ENCODE measurements at places on chromosomes 1 and 21.
A peak's percentile ranks its signal among the peaks of the same experiment; 100 is the strongest.

DNA sequence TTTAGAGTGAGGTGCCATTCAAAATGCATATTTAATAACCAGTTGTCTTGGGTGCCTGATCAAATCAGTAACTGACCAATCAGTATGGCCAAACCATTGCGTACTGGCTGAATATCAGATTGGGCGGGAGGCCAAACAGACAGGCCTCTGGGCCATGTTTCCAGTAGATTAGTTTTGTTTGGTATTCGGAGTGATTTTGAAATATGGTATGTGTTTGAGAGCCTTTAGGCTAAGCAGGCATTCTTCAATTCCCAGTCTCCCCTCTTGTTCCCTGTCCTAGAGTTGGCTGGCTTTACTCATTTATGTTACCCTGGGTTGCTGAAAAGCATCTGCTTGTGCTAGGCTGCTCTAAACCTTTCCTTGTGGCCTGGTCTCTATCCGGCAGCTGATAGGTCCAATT is 80.1 kb downstream of the BACH1 start:
- no peak for DNase-seq

DNA sequence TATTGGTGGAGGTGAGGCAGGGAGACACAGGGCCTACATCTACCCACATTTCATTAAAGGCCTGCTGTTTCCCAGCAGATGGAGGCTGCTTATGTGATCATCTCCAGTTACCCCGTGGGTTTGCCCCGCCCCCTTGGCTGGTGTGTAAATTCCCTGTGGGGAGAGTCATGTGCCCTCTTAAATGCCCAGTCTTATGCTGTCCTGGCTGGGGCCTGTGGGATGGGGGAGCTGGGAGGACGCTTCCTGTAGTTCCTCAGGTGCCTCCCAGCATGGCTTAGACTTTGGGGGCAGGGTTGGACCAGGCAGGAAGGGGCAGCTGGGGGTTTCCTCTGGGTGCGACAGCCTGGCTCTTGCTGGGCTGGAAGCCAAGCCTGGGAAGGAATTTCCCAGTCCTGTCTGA is 15.5 kb upstream of the CITED4 start:
- peak; percentile 16 for DNase-seq

DNA sequence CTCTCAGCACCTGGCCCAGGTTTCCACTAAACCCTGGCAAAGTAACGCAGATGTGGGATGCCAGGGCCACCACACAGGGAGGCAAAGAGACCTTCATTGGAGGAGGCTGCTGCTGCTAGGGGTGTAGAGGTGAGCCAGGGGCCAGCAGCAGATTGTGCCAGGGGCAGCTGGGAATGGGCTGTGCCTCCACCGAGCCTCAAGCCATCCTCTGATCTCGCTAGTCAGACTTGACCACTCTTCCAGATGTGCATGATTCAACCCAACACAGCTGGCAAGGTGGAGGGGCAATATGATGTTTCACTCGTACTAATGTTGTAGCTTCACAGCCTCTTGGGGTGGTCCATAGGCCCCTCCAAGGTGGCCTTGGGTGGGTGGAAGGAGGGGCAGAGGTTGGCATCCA is 73.0 kb upstream of the MRPS6 start:
- no peak for DNase-seq

DNA sequence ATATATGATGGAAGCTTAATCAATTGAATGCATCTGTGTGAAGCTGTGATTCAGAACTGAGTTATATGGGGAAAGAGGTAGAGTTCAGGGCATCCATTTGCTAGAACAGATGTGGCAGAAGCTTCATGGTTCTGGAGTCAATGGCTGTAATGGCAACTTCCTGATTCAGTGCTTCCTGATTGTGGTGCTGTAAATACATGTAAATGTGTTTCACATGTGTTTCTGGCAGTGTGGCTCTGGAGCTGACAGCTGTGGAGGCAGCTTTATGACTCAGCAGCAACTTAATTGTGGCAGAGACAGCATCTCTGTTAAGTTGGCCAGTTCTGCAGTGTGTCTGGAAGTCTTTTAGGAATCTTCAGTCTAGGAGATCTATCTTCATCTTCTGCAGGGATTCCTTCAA is 226.6 kb upstream of the ZRANB2 start:
- DNase-seq: no peak

GRCh38 chr1:20071416-20071815 is 1.4 kb downstream of the PLA2G5 start:
- DNase-seq: no peak

DNA sequence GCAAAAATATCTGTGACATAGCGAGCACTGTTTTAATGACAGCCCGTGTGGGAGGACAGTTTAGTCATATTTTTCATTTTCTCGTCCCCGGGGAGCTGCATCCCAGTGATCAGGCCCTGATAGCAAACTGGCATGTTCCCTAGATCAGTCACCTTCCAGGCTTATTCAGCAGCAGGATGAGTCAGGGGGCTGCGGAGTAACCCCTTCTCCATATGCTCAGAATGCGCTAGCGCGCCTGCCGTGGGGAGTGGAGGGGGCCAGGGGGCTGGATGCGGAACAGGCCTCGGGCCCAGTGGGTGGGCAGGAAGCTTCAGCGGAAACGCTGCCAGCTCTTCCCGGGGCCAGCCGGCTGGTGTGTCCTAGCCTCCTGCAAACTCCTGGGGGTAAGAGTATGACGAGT is 94.0 kb downstream of the KCND3 start:
- no peak for DNase-seq

DNA sequence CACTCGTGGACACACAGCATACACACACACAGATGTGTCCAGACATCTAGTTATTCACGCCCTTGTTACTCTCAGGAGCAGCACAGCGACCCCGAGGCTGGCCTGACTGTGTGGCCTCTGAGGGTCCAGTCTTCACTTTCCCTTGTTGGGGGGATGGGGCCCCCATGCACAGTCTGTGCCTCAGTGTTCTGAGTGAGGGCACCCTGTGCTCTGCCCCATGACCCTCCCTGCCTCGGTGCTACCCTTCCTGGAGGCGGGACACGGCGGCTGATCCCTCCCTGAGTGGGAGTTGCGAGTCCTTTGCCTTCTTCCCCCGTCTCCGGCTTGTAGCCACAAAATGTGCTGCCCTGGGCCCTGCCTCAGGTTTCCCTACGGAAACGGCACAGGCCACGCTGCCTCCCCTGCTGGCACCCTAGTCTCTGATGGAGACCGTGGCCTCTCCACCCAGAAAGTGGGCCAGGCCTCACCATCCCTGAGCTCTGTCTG is 8.6 kb downstream of the CSTB start:
- DNase-seq: no peak

DNA sequence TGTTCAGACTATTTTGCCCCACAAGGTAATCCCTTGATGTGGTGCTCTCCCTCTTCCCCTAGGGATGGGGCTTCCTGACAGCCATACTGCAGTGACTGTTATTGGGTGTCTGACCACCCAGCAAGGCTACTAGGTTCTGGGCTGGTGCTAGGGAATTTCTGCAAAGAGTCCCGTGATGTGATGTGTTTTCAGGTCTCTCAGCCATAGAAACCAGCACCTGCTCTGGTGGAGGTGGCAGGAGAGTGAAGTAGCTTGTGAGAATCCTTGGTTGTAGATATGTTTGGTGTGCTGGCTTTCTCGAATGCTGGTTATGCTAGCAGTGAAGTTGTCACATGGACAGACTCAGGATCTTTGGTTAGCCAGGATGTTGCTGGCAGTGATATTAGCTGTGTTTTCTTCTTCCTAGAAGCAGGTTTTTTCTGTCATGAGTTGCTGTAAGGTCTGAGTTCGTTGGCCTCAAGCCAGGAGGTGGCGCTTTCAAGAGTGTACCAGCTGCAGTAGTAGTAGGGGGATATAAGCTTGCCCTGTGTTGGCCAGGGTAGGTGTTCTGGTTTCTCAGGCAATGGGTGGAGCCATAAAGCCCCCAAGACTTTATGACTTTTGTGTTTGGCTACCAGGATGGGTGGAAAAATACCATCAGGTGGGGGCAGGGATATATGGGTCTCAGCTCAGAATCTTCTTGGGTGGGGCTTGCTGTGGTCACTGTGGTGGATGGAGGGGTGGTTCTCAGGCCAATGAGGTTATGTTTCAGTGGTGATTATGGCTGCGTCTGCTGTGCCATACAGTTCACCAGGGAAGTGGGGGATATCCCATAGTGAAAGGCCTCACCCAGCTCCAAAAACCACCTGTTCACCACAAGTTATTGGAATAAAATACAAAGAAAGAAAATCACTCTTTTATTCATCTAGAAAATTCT is 1112.3 kb downstream of the KCNT2 start:
- DNase-seq: no peak

- DNase-seq: no peak
These were observed 413.7 kb downstream of the PTPRU start for GRCh38 chr1:29650041-29650400.

GRCh38 chr1:58714544-58714943 is 14.7 kb upstream of the MYSM1 start:
- no peak for DNase-seq

DNA sequence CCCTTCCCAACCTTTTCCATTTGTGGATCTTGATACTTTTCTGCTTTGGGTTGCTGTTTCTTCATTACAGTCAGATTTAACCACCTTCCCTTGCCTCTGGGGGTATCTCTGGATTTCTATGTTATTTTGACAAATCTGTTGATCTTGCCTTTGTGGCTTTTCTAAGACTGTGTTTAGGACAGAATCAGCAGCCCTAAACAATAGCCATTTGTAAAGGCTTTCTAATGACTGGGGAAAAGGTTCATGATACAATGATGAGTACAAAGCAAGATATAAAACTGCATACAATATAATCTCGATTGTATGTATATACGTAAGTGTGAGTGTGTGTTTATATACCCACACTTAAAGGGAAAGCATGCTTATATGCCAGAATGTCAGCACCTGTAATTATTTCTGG is 27.8 kb downstream of the FAM20B start:
- DNase-seq: no peak

GRCh38 chr1:94326329-94326728 is 88.9 kb upstream of the ARHGAP29 start:
- DNase-seq: no peak
